Fibroblast of skin of left biceps (primary cell): ENCODE measurements at places on chromosomes 4 and X.

DNA sequence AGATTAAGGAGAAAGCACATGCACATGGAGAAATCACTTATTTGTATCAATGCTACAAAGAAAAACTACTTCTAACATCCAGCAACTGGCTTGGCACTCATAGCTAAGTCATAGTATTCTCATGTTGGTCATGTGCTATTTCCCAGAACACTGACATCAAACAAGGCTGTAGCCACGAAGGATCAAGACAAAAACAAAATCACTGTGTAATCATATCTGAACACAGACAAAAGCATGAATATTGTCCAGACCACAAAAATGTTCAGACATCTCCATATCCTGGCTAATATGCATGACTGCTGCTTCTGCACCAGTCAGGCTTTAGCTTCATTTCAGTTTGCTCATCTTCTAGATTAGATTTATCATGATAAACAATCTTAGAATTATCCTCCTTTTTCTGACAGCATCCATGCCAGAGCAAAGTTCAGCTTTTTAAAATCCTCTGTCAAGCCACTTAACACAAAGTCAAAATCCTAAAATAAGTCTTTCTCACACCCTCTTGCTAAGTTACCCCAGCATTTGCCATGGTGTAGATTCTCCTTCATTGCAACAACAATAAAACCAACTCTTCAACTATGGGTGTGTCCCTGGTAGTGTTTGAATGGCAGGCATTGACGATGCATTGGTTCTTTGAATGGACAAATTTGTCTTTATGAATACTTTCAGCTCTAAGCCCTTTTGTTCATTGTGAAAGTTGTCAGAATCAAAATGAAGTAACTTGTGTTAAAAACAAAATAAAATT lies 39.1 kb upstream of the NPFFR2 start:
- no peak for DNase-seq

- no peak for DNase-seq
Measured at GRCh38 chr4:120816296-120816965, 106.1 kb downstream of the PRDM5 start.

- no peak for DNase-seq
Measured at GRCh38 chr4:163378661-163379060, 35.0 kb downstream of the NPY5R start.

DNA sequence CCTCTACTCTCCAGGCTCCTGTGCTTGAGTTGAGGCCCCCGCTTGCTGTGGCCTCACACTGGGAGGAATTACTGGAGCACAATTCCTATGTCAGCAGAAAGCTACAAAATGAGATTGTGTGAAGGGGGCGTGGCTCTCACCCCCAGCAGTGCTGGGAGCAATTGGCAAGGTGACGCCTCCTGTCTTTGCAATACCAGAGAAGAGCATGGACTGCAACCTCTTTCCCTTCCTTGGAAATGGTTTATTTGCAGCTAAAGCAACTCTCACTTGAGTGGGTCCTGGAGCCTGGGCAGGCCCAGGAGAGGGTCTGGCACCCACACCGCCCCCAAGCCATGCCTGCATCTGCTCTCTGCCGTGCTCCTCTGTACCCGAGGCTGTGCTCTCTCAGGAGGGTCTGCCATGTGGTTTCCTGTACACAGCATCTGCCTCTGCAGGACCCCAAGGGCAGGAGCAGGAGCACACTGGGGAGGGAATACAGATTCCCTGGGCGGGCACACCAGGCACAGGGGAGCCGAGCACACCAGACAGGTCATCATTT lies 32.9 kb upstream of the HGFAC start:
- DNase-seq = no peak

- DNase-seq = no peak
Measured at GRCh38 chr4:104750008-104750407, 255.3 kb upstream of the CXXC4 start.

DNA sequence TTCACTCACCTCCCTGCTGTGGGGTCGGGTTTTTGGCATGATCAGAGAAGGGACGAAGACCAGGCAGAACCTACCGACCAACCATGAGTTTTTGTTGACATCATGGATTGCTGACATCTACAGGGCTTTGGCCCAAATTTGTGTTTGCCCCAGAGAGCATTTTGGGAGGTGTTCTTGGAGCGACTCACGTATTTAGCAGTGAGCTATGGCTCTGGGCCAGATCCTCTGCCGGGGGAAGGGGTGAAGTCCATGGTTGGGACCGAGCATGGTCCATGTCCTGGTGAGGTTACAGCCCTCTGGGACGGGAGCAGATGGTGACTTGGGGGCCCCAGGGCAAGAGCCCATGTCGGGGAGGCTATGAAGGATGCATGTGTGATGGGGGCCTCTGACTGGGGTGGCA lies 17.4 kb downstream of the SORCS2 start:
- DNase-seq = no peak

GRCh38 chr4:3128976-3129375 lies 54.5 kb downstream of the HTT start:
- no peak for DNase-seq
